ENCODE measurements at places on chromosomes 5 and 9.
A peak's percentile ranks its signal among the peaks of the same experiment; 100 is the strongest.

DNA sequence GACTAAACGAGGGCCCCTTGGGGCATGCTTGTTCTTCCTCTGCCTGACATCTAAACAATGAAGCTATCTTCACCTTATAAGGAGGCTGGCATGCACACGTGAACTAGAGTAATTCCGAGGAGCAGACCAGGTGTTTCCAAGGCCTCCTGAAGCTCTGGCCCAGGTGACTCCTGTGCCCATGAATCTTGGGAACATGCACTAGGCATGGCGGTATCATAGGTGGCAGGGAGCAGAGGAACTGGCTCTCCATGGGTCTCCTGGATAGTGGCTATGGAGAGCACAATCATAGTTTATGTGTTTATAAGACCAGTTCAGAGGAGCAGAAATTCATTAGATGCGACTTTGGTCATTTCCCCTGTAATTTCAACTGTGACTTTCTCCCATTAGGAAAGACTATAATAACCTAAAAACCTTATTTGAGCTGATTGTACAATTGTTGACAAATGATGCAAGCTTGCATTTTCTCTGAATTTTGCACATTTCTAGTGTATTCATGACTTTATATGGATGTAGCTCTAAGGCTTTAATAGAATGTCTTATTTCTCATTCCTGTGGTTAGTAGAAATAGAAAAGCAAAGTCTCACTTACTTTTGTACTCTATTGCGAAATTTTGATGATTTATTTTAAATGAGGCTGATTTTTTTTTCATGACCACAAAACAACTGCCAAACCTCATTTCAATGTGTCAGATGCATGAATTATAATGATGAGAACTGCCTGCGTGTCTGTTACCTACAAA lies 135.3 kb upstream of the RPS23 start:
- DNase-seq, result no peak

DNA sequence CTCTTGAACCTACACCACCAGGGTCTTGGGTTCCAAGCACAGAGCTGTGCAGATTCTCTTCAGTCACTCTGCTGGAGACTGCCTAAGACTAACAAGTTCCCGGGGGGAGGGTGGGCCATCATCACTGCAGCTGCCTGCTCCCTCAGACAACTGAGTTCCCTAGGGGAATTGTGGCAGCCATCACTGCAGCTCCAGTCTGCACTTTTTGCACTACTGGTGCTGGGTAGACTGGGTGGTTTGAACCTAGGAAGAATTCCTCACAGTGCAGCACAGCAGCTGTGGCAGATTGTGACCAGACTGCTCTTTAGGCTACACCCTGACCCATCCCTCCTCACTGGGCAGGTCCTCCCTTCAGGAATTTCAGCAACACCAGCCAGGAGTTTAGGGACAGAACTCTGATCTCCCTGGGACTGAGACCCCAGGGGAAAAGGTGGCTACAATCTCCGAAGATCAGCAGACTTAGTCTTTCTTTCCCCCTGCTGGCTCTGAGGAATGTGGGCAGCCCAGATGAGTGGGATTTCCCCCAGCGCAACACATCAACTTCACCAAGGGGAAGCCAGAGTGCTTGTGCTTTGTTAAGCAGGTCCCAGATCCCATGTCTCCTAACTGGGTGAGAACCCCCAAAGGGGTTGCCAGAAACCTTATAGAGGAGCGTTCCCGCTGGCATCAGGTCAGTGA lies 30.9 kb upstream of the RGMB start:
- DNase-seq, result no peak

DNA sequence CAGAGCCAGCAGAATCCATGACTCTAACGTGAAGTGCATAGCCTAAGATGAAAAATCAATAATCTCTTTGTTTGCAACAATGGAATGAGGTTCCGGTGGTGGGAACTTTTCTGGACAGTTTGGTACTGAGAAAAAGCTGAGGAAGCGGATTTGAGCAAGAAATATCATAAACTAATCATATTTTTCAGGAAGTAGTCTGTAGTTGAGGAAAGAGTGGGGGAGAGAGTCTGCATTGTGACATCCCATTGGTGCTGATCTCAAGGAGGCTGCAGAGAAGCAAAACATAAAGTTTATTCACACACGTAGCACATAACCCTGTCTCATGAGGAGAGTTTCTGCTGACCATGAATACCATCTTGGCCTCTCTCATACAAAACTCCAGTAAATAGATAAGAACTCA lies 15.8 kb upstream of the FCHO2 start:
- no peak for DNase-seq

DNA sequence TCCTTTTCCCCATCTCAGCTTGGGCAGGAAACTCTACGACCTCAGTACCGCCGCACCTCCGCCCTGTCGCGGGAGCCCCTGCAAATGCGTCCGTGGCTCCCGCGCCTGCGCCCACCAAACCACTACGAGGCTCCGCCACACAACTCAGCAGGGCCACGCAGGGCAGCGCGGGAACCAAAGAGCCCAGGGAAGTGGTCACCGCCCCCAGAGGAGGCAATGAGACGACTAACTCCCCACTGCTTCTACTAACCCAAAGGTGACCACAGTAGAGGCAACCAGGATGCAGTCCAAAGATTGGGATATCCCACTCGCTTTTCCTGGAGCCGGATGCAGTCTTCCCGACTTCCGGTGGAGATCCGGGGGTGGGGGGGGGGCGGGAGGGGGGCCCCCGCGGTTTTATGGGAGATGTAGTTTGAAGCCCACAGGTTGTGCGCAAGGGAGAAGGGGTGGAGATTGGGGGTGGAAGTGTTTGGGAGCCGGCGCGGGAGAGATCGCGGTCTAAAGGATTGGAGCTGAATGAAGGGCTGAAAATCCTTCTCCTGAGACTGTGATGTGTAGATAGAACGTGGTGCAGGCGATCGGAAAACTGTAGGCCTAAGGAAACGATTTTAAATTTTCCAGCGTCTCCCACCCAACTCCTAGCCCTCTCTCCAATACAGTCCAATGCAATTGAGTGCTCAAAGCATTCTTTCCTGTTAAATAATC lies at the start of gene NUDT12:
Gene NUDT12, minus strand, starts transcription at position 337 of the 705 bp plus-strand sequence. CDS start 2,541 bp downstream, outside the sequence.
- DNase-seq, result peak; percentile 7

DNA sequence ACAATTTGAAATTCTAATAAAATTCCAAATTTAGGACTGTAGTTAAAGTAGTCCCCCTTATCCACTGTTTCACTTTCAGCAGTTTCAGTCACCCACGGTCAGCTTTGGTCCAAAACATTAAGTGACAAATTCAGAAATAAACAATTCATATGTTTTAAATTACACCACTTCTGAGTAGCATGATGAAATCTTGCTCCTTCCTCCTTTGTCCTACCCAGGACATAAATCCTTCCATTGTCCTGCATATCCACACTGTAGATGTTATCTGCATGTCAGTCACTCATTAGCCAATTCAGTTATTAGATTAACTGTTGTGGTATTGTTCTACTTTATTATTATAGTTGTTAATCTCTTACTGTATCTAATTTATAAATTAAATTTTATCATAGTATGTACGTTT lies 376.5 kb downstream of the SH3GL2 start:
- no peak for DNase-seq

GRCh38 chr5:87116825-87117512 lies 150.7 kb upstream of the RASA1 start:
- DNase-seq, result no peak

- no peak for DNase-seq
These were observed 5.5 kb downstream of the KCNIP1 start for GRCh38 chr5:170509348-170509660.

DNA sequence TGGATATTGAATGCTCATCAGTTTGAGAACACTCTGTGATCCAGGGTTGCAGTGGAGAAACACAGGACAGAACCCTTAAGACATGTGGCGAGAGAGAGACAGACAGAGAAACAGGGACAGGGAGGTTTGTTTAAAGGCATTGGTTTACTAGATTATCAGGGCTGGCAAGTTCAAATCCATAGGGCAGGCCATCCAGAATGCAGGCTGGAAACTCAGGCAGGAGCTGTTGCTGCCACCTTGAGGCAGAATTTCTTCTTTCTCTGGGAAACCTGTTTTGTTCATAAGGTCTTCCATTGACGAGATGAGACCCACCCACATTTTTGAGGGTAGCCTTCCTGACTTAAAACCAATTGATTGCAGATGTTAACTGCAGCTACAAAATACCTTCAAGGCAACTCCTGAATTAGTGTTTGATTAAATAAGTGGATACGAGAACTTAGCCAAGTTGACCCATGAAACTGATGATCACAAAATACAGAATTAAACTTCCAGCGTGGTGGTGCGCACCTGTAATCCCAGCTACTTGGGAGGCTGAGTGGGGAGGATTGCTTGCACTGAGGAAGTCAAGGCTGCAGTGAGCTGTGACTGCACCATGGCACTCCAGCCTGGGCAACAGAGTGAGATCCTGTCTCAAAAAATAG lies 55.9 kb downstream of the NSUN2 start:
- no peak for DNase-seq

DNA sequence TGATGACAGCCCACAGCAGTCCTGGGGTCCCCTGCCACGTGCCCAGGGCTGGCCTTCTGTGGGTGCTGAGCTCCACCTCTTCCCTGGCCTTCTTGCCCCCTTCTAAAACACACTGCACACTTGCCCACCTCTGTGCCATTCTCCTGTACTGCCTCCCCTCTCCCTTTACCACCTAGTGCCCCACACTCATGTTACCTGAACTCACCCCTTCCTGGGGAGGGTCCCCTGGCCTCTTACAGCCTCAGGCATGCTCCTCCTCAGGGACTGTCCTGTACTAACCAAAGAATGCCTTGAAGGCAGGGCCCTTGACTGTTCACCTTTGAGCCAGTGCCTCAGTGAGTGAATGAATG lies 60.3 kb downstream of the FGF18 start:
- no peak for DNase-seq

GRCh38 chr5:14510880-14511279 lies 70.7 kb upstream of the OTULINL start:
- no peak for DNase-seq

GRCh38 chr5:58886315-58887207 lies 303.7 kb downstream of the RAB3C start:
- peak; percentile 26 for DNase-seq

DNA sequence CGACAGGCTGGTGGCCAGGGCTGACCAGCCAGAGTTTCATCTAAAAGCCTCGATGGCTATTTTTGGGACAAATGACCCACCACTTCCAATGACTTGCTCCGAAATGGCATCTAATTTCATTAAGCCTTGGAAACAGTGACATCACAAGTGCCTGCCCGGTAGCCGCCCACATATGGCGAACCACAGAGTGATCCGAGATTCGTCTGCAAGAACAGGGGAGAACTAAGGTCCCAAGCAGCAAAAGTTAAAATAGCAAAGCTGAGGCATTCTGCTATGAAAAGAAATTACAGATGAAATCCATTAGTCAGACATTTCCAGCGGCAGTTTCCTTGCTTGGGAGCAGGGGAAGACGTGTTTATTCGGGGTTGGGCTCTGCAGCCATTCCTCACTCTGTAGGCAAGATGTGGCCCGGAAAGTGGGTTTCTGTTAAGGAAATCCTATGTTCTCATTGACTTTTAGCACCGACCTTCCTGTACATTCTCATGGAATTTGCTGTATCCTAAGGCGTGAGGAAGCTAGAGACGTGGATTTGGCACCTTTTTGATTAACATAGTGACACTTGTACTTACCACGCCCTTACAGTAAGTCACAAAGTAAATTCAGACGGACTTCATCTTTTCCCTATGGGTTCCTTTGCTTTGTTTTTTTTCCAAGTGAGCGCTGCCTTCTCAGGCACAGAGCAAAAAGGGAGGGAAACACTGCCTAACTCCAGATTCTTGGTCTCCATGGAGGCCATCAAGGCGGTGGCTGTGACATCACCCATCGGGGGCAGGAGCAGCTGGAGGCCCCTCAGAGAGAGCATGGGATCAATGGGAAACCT lies 45.1 kb downstream of the ERGIC1 start:
- no peak for DNase-seq

DNA sequence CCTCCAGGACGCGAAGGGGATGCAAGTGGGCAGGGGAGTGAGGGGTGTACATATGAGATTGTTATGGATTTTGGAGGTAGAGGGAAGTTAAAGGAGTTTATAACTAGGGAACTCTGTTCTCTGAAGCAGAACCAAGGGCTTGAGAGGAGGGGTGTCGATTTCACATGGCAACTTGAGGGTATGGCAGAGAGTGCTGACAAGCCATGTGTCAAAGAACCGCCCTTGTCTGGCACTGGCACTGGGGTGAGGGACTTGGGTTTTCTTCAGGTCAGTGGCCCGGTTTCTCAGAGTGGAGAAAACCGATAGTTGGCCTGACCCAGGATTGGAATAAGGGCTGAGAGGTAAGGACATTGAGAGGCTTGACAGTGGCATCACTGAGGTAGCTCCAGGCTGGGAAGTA lies 47.7 kb upstream of the TESK1 start:
- DNase-seq, result no peak

DNA sequence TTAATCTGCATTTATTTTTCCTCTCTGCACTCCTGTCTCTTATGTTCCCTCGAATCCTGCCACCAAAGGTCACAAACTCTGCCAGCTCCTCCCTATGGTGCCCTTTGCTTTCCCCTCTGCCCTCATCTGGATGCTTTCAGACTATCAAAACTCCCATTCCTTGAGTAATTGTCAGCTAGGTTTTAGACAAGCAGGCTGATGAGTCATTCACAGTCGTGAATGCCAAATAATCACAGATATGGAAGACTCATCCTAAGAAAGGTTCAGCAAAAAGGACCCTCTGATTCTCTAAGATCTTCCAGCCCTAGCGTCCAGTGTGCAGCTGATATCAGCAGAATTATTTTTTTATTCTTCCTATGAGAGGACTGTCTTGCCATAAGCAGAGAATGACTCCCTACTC lies 104.5 kb upstream of the NUDT12 start:
- no peak for DNase-seq

DNA sequence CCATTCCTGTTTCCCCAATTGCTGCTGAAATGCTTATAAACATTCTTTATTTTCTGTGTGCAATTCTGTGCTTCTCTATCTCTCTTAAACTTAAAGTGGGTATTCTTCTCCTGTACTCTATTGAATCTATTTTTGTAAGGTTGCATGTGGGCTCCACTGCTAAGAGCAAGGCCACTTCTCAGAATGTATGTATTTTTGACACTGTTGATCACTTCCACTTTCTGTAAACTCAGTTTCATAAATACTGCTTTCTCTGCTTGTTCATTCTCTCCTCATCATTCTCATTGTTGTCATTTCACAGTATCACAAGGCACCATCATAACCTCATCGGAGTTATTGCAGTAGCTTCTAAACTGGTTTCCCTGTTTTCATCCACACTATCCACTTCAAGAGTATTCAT lies 483.0 kb upstream of the CDH18 start:
- no peak for DNase-seq
